Stimulated activated CD4-positive, alpha-beta T cell treated with anti-CD3 and anti-CD28 coated beads, TNF-alpha, amount 100 ng/mL, for 48 hours (primary cell): ENCODE measurements at places on chromosomes 7 and 10.

DNA sequence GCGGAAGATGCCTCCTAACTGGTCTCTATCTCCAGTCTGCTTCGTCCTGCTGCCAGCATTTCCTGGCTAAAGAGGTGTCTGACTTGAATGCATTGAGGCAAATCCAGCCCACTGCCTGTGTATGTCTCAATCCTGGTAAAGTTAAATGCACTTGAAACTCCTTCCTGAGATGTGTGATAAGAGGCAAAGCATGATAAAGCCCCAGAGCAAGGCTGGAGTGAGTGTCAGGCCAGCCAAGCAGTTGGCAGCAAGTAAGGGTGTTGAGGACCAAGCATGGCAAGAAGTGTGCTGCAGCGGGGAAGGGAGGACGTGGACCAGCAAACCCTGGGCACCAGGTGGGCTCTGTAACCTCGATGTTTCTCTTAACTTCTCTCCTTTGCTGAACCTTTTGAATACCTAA, 29.1 kb downstream of the LRRC18 start:
- DNase-seq = no peak

DNA sequence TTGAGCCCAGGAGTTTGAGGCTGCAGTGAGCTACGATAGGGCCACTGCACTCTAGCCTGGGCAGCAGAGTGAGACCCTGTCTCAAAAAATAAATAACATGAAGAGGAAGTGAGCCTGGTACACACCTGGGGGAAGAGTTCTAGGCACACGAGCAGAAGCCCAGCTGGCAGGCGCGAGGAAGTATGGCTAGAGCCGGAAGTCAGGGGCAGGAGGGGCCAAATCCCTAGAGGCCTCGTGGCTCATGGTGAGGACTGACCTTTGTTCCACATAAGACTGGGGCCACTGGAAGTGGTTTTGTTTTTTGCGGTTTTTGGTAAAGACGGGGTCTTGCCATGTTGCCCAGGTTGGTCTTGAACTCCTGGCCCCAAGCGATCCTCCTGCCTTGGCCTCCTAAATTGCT, 117.6 kb downstream of the HIP1 start:
- no peak for DNase-seq

GRCh38 chr7:39300276-39300675, 265.9 kb upstream of the YAE1 start:
- no peak for DNase-seq

GRCh38 chr7:37411444-37412034, 37.1 kb downstream of the ELMO1 start:
- DNase-seq = peak; percentile 41

- DNase-seq = no peak
Measured at GRCh38 chr7:48424731-48425130, 253.5 kb downstream of the ABCA13 start.

DNA sequence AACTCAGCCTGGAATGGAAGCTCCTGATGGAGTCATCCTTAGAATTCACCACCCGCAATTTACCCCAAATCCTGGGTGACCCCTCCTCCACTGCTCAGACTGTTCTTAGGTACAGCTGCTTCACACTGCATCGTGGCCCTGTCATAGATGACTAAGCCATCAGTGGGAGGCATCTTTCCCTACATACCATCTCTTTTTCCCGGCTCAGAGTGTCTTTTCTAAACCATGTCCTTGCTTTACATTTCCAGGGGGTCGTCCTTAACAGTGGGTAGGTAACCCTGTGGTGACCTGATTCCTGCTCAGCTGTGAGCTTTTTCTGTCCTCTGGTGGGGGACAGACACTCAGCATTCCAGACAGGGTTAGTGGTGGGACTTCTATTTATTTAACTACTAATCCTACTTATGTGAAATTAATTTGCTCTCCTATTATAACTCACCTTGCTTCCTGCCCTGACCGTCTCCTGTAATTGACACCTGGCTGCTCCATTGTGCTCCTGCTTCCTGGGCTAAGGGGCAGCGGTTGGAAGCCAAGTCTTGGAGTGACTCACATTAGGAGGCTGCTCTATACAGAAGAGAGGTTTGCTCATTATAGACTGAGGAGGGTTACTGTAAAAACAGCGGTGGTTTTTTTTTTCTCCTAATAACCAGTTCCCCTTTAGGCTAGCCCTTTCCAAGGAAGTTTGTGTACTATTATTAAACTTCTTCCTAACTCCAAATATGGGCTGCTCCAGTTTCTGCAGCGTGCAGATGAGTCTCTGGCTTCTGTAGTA, 40.6 kb downstream of the PYROXD2 start:
- no peak for DNase-seq

DNA sequence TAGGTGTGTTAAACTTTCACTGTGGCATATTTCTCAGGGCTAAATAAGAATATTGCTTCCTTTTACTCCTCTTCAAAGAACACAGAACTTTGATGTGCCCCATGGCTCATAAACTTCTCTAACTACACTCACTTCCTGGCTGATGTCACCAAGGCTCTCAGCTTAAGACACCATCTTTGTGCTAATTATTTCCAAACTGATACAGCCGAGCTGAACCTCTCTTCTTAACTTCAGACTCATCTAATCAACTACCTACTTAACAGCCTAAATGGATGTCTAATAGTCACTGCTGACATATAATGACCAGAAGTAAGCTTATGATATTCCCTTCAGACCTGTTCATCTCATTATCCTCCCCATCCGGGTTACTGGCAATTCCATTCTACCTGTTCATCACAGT, 3.6 kb downstream of the C10orf67 start:
- DNase-seq = no peak

DNA sequence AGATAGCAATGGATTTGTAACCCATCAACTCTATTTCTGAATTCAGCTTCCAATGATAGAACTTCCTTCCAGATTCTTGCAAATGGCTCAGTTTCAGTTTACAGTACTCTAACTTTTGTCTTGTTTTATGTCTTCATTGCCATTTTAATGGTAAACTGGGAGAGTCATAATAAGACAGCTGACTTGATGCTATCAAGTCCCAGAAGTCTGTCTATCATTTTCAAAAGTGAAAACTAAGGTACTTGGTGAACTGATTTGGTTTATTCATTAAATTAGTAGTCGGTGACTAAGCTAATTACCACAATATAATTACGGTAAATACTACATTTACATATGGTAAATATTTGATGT, 25.0 kb downstream of the RTKN2 start:
- DNase-seq = no peak

DNA sequence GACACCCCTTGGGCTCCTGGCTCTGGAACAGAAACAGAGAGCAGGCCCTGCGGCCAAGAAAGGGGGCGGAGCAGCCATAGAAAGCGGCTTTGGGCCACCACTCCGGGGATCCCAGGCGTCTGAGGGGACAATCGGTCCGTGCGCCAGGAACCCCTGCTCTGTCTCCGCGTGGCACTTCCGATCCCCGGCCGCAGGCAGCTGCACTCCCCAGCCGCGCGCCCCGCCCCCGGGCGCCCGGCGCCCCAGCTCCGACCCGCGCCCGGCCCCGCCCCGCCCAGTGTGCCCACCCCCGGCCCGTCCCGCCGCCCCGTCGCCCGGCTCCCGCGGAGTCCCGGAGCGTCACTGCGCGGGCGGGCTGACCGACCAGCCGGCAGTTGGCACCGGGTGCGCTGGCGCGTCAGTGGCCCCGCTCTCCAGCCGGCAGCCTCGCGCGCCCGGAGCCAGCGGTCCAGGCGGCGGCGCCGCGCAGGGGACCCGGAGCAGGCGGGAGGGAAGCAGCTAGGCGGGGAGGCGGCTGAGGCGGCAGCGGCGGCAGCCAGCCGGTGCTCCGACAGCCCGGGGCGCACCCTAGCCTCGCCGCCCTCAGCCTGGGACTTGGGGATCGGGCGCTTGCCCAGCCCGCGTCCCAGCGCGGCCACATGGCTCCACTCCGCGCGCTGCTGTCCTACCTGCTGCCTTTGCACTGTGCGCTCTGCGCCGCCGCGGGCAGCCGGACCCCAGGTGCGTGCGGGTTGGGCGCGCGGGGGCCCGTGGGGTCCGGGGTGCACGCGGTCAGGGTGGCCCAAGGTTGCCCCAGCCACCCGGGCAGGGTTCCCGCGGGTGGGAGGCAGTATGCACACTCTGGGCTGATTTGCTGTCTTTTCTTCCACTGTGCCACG, at the start of gene ADAMTS14:
ADAMTS14 (plus strand) TSS at position 342 of the 878 bp plus-strand sequence; CDS start at position 639, 297 bp downstream.
- DNase-seq = no peak

DNA sequence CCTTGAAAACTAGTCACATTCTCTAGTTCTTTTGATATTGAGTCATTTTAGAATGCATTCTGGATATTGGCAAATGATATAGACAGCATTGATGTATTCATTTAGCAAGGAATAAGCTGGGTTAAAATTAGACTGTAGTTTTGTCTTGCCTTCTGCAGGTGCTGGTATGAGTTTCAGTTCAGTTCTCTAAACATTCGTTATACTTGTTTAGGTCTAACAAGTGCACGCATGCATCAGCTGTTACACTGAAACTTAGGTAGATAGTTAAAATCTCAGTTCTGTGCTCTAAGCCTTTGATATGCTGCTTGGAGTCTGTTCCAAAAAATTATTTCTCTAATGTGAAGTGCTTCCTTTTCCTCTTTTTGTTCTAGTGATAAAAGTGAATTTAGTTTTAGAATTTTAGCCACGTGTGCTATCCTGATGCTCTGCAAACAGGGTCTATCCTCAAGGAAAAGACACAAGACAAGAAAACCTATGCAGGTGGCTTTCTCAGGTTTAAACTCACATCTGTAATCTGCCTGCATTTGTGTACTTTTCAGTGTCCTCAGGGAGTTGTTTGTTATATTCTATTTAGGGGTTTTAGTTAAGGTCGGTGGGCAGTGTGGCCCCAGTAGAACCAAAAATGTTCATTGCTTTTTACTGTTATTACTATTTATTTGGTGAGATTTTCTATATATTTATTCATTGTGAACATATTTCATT, 409.0 kb downstream of the CDC14C start:
- no peak for DNase-seq

DNA sequence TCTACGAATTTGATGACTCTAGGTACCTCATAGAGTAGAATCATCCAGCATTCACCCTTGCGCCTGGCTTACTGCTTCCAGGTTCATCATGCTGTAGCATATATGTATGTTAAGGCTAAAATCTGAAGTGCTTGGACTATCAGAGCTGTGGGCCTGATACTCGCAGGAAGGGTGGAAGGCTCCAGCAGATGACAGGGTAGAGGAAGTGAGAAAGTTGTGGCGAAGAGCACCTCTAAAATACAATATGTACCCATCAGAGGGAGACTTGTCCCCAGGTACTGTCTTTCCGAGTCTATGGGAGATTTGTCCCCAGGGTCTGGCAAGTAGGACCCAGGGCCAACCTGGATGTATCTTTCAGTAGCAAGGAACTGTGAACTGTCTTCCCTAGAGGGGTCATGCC, 48.1 kb upstream of the PLEKHA1 start:
- DNase-seq = no peak

DNA sequence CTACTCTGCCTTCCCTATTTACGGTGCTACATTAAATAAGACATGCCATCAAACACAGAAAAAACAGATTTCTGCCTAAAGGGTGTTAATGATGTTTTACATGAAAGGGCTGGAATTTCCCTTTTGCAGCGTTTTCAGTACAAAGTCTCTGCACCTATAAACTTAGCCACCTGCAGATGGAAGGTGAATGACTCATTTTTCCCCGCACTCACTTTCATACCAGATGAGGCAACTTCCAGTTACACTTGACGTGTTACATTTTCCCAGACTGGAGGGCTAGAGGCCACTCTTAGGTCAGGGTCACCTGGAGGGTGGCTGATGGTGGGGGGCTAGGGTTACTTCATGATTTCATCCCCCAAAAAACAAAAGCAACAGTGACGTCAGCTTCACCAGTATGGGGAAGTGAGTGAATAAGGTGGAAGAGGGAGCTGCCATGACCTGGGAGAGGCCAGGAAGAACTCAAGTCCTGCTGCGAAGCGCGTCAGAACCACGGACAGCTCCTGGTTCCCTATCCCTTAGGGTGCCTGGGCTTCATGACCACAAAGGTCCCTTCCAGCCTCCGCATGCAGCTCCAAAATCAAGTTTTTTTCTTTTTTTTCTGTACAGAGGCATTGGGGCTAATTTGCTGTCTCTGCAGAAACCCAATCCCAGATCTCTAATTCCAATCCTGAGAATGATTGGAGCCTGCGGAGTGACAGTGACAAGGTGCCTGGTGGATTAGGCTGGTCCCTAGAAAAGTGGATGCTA, 94.0 kb downstream of the ADARB2 start:
- DNase-seq = peak; percentile 13

DNA sequence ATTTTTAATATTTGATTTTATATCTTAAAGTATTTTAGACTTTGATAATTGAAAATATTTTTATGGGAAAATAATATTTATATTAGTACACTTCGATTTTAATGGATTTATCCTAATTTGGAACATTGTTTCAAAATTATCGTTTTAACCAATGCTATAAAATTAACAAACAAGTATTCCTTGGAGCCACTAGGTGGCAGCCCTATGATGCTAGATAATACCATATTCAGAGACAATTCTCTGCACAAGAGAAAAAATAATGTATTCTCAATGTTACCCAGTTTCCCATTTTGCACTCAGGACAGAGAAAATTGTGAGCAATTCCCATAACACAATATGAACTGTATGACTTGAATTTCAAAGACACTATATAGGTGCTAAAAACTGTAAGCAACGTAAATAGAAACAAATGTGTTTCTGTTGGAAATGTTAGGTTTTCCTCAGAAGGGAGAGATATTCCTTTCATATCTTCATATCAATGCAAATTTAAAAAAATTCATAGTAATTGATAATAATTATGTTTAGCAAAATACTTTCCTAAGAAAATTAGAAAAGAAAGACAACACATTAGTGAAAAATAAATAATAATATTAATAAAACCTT, 237.8 kb downstream of the SEMA3E start:
- no peak for DNase-seq

DNA sequence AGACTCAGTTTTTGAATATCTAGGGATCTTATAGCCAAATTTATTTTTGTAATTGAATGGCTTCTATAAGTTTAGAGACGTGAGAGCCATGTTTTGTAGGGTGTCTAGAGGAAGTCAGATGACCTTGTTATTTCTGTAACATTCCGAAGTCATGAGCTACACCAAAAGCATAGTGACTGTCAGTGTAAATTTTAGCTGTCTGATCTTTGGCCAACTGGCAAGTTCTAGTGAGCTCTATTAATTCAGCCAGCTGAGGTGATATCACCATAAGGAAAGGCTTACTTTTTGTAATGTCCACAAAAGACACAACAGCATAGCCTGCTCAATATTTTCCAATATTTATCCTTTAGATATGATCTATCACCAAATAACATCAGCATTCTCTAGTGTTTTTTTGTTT, 9.9 kb upstream of the NT5C3A start:
- DNase-seq = no peak

- no peak for DNase-seq
Measured at GRCh38 chr10:3435671-3436070, 263.1 kb upstream of the PITRM1 start.

DNA sequence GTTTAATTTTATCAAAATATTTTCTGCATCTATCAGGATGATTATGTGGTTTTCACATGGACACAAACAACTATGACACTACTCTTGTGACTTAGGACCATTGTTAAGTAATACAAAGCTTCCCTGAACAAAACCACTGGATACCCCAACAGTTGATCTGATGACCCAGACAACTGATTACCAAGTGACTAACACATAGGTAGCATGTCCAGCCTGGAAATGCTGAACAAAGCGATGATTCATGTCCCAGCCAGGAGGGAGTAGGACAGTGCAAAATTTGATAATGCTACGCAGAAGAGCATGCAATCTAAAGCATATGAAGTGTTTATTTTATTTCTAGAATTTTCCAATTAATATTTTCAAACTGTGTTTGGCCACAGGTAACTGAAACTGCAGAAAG, 8.9 kb upstream of the PNLIP start:
- DNase-seq = no peak
